ENCODE measurements at places on chromosomes 7 and 10.

- DNase-seq, result no peak
Observed at GRCh38 chr7:17984288-17984687, 43.4 kb downstream of the PRPS1L1 start.

DNA sequence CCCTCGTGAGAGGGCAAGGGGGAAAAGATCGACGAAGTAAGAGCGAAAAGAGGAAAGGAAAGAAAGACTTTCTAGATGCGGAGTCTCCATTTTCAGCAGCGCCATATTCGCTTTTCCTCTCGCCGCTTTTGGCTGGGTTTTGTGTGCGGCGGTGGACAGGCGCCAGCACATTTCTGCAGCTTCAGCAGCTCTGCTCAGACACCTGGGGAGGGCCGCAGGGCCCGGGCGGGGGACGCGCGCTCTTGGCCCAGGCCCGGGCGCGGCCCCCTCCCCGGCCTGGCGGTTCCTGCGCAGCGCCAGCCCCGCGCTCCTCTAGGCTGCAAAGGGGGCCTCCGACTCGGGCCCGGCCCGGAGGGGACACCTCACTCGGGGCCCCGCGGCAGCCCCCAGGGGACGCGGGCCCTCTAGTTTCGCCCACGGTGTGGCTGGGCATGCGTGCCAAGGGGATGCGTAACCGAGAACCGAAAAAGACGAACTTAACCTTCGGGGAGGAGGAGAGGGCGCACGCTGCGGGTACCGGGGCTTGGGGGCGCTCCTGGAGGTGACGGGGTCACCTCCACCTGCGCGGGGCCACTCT lies 34.5 kb upstream of the EBLN1 start:
- peak; percentile 11 for DNase-seq

GRCh38 chr7:35342786-35343185 lies 88.9 kb upstream of the TBX20 start:
- DNase-seq, result no peak

GRCh38 chr7:100829150-100829716 lies 1.9 kb upstream of the EPHB4 start:
- no peak for DNase-seq

GRCh38 chr7:91492317-91492716 lies 228.1 kb downstream of the FZD1 start:
- DNase-seq, result no peak

DNA sequence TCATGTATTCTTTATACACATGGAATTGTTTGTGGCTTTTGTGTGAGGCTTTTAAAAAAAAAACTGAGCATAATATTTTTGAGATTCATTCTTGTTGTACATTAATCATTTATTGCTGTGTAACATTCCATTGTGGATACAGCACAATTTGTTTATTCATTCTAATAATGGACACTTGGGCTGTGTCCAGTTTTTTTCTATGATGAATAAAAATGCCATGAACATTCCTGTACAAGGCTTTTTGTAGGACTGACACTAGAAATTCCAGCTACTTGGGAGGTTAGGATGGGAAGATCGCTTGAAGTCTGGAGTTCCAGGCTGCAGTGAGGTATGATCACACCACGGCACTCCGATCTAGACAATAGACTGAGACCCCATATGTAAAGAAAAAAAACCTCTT lies 254.3 kb upstream of the CACNA2D1 start:
- no peak for DNase-seq

GRCh38 chr10:101224060-101224909 lies 5.0 kb downstream of the LBX1 start:
- DNase-seq, result no peak

DNA sequence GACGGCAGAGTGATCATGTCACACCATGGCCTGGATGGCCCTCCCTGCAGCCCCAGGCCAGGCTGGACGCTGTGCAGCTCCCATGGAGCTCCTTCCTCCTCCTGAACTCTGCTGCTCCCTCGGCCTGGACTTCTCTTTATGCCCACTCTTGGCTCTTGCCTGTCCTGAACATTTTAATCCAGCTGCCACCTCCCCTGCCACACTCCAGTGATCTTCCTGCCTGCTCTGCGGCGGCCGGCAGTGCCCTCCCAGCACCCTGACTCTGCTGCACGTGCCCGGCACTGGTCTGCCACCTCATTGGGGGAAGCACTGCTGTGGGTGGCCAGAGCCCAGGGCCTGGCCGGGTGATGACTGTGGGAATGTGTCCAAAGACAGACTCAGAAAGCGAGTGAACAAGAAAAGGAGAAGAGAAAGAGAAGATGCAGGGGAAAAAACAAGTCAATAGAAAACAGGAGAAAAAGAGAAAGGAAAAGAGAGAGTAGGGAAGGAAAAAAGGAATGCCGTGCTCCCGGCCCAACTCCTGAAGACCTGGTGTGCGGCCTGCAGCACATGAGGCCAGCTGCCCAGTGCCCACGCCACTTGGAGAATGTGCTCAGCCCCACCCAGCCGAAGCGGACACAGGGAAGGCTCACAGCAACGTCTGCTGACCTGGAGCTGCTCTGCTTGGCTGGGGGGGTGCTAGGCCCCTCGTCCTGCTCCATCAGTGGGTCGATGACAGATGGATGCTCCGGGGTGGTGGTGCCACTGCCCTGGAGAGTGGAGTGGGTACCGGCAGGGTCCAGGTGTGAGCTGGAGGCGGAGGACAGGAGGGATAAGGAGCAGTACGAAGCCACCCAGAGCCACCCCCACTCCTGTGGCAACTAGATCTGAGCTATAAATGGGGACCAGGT lies 115.9 kb downstream of the DLG5 start:
- DNase-seq, result no peak

GRCh38 chr10:100229819-100230422 lies 525 bp upstream of the CHUK start:
- DNase-seq, result no peak

- no peak for DNase-seq
Observed at GRCh38 chr7:135290594-135290993, 57.0 kb downstream of the STRA8 start.

- DNase-seq, result no peak
Observed at GRCh38 chr7:113321201-113321600, 202.8 kb upstream of the SMIM30 start.

DNA sequence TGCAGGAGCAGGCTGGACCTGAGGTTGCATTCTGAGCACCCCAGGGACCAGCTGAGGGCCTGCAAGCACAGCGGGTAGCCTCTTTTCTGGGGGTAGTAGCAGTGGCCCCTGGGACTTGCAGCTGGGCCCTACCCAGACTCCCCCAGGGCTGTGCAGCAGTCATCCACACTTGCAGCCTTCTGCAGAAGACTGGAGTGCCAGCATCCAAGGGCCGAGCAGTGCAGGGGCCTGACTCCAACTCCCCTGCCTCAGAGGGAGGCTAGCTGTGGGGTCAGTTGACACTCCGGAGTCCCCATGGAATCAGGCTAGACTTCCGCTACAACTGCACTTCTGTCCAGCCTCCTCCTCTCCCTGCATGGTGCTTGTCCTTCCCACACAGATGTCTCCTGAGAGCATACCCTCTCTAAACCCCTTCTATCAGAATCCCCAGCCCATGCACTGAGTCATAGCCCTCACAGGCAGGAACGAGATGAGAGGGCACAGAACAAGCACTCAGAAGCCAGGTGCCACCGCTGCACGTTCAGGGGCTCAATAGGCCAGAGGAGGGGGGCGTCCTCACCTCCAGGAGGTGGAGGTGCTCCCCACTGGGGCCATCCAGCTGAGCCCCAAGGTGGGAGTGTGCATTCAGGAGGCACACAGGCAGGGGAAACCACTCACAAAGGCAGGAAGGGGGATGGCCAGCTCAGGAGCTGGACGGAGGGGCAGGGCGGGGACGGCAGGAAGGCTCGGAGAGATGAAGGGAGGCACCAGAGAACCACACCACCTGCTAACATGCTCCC lies 7.5 kb downstream of the RASGEF1A start:
- DNase-seq, result no peak

GRCh38 chr10:101379663-101380352 lies 25.8 kb downstream of the BTRC start:
- DNase-seq, result no peak

DNA sequence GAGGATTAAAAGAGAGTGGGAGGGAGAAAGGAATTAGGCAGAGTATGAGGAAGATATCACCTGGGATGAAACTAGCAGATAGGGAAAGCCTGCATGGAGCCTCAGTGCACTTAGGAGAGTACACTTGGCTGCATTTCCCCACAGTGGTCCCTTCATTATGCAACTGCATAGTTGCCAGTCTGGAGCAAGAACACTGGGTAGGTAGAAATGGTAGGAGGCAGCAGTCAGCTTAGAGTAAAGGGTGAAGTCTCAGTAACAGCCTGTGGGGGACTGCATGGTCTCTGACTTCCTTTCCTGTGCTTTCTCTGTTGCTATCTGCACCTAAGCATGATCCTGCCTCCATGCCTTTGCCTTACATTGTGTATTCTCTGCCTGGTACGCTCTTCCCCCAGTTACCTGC lies 14.0 kb upstream of the PCGF5 start:
- DNase-seq, result no peak

GRCh38 chr10:87734987-87735827 lies 75.5 kb downstream of the PAPSS2 start:
- DNase-seq, result peak; percentile 34

- DNase-seq, result no peak
Observed at GRCh38 chr10:97297556-97298222, 5.3 kb upstream of the ARHGAP19 start.

- peak; percentile 5 for DNase-seq
Observed at GRCh38 chr10:31322647-31323046, 3.6 kb downstream of the ZEB1 start.

- DNase-seq, result peak; percentile 34
Observed at GRCh38 chr10:14507176-14507575, 176.5 kb upstream of the FRMD4A start.

- no peak for DNase-seq
Observed at GRCh38 chr7:26213807-26214515, 12.4 kb downstream of the CBX3 start.

DNA sequence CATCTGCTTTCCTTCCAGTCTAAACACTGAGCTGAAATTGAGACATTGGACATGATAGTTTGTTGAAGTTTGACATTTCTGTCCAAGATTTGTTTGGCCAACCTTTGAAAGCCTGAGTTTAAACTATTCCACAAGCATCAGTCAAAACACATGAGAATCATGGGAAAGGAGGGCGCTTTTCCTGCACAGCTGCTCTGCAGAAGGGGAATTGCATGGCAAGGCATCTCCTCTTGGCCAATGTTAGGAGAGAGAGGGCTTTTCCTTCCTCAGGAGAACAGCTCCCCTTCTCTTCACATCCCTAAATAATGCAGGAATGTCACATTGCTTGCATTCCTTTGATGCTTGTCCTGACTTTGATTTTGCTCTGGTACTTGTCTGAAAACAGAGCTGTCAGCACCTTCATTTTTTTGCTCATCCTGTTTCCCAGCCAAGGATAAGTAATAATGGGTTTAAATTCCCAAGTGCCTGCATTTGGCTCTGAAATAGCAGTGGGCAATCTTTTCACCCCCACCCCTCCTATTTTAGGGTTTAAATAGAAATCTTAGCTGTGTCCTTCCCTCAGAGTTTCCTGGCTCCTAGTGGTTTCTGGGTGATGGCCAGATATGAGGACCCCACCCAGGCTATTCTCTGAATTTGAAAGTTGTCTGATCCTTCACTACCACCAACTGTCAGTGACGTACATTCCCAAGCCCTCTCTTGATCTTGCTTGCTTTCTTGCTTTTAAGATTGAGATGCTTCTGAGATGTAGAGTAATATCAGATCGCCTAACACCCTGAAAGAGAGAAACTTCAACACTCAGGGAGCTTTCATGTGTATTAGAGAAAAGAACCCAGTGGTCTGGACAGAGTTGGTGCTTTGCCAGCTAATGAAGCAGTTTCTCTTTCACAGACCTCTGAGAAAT lies 75.2 kb upstream of the NPVF start:
- no peak for DNase-seq

GRCh38 chr7:95922191-95922590 lies 149.8 kb downstream of the DYNC1I1 start:
- DNase-seq, result no peak

- DNase-seq, result no peak
Observed at GRCh38 chr7:23136216-23136615, 30.6 kb downstream of the KLHL7 start.

GRCh38 chr7:128876127-128876526 lies 13.5 kb downstream of the ATP6V1F start:
- no peak for DNase-seq

DNA sequence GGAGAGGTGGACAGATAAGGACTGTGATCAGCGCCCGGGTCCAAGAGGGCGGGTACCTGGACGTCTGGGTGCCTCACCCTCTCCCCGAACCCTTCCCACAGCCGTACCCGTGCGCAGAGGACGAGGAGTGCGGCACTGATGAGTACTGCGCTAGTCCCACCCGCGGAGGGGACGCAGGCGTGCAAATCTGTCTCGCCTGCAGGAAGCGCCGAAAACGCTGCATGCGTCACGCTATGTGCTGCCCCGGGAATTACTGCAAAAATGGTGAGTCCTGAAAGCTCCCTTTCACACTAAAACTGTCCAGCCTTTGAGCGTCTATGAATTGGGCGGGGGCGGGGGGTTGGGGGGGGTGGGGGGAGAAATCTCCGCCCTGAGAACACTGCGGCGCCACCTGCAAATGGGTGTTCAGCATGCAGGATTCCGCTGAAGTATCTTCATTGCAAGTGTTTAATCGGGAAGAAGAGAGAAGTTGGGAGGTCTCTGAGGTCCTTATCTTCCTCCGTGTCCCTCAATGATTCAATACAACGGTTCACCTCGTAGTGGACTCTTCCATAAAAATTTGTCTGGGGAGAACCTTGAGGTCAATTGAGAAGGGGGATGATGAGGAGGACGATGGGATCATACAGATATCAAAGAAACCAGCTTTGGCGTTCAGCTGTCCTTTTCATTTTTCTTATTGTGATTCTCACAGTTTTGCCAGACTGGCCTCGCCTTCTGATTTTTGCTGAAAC lies 906 bp downstream of the DKK1 start:
- no peak for DNase-seq

GRCh38 chr10:52523696-52524095 lies 209.6 kb downstream of the DKK1 start:
- DNase-seq, result no peak

DNA sequence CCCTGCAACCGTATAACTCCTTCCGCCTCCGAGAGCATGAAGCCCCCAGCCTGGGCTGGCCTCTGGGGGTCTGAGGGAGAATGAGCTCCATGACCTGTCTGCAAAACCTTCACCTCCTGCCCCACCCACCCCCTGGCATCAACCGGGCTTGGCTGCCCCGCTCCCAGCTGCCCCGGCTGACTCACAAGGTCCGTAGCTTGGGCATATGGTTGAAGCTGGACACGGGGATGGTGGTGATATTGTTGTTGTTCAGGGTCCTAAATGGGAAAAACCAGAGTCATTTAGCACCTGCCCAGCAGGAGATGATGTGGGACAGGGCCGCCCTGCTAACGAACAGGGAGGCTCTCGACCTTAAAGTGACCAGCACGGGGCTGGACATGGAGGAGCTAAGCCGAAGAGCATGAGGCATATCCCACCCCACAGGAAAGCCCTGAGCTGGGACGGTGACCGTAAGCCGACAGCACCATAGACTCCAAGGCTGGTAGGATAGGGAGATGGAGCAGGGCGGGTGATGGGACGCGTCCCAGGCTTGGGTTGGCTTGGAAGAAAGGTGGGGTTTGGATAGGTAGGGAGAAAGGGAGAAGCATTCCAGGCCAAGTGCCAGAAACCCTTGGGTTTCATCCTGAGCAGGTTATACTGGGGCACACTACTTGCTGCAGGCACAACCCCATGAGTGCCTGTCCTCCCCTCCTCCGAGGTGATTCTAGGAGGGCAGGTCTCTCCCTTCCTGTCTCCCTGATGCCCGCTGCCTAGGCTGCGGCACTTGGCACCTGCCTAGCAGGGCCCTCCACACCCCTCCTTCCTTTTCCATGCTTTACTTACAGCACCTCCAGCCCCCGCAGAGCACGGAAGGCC lies 121.5 kb downstream of the SLIT1 start:
- no peak for DNase-seq

- peak; percentile 49 for DNase-seq
Observed at GRCh38 chr10:123994417-123995081, 98.8 kb downstream of the CHST15 start.

All from COR-L47 (cell line).